EL (cell line): ENCODE measurements at places on chromosomes 6 and 20.

DNA sequence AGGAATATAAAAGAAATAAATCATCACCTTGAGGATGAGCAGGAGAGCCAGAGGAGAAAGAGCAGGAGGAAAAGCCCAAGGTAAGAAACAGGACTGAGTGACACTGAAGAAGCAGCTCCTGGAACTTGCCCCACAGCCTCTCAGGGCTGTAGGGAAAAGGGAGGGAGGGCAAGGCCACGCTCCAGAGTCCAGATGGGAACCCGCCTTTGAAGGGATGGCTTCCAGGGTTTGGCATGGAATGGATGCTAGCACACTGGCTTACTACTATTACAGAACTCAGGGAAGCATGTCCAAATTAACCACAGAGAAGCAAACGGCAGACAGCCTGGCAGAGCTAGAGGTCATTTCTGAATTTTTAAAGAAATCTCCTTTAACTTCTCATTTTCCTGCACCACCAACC, 26.8 kb downstream of the RALGAPA2 start:
- DNase-seq, result no peak

DNA sequence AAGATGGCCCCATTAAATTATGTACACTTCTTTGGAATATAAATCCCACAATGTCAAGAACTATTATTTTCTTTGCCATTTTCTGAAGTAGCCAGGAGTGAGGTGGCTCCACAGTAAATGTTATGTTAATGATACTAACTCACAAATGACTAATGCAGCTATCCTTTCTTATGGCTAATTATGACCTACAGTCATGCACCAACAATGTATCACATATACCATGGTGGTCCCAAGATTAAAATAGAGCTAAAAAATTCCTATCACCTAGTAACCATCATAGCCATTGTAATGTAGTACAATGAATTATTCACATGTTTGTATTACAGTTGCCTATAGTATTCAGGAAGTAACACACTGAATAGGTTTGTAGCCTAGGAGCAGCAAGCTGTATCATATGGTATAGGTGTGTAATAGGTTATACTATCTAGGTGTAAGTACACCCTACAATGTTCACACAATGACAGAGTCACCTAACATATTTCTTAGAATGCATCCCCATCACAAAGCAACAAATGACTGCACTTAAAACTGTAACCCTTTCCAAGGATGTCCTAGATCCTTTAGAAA, 15.3 kb downstream of the ECHDC1 start:
- peak; percentile 71 for DNase-seq

DNA sequence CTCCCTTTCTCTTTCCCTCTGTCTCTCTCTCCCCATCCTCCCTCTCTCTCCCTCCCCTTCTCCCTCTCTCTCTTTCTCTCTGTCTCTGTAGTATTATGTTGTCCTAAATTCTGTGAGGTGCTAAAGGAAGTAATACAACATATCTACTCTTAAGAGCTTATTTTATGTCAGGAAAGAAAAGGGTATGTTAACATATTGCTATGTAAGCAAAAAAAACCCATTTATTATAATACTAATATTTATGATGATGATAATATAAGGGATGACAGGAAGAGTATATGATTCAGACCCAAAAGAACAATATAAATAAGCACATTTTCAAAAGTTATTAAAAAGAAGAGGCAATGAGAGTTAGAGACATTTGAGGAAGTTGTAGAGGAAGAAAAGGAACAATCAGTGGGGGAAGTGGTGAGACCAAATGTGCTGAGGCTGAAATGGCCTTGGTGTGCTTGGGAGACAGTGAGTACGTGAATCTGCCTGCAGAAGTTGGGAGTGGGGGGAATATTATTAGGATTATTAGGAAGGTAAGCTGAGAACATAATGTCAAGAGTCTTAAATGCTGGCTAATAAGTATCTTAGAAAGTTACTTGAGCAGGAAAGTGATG, 303.6 kb upstream of the FERMT1 start:
- no peak for DNase-seq

DNA sequence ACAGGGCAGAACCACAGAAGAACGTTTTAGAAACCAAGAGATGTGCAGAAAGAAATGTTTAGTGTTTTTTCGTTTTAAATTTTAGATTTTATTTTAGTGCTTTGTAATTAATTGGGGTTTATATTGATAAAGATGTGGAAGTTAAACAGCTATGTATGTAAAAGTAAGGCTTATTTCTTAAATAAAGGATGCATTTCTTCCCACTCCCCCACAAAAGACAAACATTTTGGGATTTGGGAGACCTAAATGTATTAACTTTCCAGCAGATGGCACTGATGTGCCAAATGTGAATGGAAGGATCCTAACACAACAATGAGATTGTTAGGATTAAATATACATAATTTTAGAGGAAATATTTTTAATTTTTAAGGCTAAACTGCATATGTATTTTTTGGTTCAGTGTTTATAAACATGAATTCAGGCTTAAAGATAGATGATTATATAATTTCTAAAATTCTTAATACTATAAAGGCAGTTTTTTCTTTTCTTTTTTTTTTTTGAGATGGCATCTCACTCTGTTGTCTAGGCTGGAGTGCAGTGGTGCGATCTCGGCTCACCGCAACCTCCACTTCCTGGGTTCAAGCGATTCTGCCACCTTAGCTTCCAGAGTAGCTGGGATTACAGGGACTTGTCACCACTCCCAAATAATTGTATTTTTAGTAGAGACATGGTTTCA, 12.0 kb downstream of the PFDN4 start:
- peak; percentile 35 for DNase-seq

- DNase-seq, result no peak
Observed at GRCh38 chr20:36155629-36155971, 1.1 kb downstream of the EPB41L1 start.

- DNase-seq, result no peak
Observed at GRCh38 chr6:137810554-137811120, 56.4 kb upstream of the TNFAIP3 start.

GRCh38 chr6:146339716-146340115, 203.9 kb upstream of the RAB32 start:
- DNase-seq, result peak; percentile 5

DNA sequence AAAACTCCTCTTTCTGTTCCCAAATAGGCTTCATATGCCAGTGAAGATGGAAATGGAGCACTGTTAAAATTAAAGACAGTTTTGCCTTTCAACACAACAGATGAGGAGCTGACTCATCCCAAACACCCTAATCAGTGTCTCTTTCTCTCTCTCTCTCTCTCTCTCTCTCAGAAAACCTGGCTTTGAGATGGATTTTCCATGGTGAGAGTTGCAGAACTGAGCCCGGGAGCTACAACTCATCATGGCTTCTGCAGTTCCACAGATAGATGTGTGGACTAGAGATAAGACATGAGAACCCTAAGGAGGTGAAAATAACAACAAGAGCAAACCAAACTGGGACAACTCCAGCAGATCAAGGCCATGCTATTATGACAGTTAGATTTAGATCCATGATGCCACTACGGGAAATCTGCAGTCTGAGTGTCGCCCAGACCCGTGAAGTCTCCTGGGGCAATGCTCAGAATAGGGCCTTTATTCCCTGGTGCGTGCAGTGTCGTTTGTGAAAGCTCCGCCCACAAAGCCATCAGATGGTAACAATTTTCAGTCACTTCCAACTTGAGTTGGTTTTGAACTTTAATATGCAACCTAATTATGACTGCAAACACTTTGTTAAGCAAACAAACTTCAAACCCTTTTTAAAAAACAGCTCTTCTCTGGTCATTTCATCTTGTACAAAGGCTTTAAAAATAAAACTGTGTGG, 338.2 kb upstream of the PREP start:
- DNase-seq, result no peak

DNA sequence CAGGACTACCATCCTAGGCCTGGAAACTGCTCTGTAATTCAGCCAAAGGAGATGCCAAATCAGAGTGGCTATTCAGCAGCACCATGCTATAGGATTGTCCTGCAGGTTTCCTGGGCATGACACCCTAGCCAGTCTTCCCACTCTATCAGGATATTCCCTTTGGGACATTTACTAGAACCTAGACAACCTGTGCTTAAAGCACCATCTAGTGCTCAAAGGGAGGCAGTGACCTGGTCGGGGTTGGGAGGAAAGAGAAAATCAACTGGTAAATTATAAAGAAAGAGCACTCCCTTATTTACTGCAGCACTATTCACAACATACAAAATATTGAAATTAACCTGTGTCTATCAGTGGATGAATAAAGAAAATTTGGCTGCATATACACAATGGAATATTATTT, 67.2 kb upstream of the SMLR1 start:
- peak; percentile 63 for DNase-seq

GRCh38 chr6:107642095-107642860, 152.4 kb downstream of the SOBP start:
- no peak for DNase-seq

DNA sequence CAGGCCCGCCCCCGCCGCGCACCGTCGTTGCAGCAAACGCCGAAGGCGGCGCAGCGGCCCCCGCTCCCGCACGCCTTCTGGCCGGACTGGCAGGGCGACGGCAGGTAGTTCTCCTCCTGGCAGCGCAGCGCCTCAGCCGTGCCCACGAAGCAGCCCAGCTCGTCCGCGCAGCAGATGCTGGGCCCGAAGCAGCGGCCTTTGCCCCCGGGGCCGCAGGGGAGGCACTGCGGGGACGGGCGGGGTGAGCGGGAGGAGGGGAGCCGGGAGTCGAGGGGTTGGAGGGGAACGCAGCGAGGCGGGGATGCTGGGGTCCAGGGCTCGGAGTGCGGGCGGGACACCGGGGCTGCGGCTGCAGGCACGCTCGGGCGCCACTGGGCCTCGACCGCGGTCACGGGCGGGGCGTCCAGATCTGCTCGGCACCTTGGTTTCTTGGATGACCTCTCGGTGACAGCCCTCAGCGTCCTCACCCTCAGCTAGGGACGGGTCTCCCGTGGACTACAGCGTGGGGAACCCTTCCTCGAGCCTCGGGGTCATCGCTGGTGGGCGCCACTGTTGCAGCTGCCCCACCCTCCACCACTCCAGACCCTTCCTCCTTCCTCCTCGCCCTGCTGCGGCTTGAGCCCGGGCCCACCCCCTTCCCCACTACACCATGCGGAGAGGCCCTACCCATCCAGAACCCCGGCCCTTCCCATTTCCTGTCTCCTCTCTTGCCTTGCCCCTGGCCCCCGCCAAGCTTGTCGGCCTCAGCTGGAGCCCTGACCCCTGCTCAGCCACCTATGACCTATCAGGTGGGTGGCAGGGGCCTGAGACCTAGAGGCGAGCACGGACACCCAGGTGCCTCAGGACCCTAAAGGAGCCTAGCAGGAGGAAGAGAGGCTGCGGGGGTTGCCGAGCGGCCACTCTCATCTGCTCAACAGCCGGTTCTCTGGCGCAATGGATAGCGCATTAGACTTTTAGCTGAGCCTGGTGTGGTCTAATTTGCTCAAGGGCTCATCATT, 1.3 kb downstream of the AVP start:
- DNase-seq, result no peak

DNA sequence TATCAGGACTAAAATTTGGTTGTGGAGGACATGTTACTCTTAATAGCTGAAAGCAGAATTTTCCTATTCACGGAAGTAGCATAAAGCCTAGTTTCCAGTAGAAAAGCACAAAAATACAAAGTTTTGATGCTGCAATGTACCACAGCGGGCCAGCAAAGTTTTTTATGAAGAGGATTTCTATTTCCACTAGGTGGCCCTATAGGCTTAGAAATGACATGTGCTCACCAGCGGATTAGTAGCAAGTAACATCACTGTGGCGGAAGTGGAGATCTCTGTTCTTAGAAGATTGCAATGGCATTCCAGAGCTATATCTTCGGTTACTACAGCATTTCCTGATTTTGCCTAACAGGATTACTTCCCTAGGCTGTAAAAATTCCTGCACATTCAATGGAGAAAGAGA, 1219.0 kb upstream of the EYS start:
- DNase-seq, result no peak

DNA sequence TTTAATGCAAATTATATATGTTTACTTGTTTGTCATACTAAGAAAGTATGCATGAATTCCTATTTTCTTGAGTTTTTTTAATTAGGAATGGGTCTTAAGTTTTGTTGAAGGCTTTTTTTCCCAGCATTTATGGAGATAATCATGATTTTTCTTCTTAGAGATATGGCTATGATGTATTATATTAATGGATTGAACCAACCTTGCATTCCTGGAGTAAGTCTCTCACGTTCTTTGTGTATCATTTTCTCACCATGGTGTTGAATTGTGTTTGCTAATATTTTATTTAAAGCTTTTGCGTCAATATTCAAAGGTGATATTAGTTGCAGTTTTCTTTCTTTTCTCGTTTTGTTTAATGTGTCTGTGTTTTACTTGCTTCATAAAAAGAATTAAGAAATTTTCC, 48.4 kb upstream of the SLC35D3 start:
- no peak for DNase-seq

GRCh38 chr20:59955131-59955796, 3.0 kb upstream of the CDH26 start:
- no peak for DNase-seq

GRCh38 chr6:163536770-163537169, 122.3 kb downstream of the QKI start:
- peak; percentile 57 for DNase-seq

GRCh38 chr6:9140172-9140571, 704.8 kb upstream of the SLC35B3 start:
- no peak for DNase-seq

DNA sequence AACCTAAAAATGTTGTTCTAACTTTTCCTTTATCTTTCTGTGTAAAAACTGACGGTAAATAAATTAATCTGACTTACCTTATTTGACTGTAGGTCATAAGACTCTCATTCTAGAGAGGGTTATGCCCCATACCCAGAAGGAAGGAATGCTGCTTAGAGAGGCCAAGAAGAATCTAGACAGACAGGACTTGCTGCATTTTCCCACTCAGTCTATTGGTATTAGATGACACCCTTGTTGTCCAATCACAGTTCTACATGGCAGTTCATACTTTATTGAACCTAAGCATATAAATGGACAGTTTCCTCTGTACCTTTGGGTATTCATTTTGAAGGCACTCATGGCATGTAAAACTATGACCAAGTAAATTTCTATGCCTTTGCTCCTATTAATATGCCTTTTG, 359.6 kb upstream of the ID4 start:
- no peak for DNase-seq

GRCh38 chr20:51412951-51413481, 129.5 kb downstream of the NFATC2 start:
- no peak for DNase-seq

DNA sequence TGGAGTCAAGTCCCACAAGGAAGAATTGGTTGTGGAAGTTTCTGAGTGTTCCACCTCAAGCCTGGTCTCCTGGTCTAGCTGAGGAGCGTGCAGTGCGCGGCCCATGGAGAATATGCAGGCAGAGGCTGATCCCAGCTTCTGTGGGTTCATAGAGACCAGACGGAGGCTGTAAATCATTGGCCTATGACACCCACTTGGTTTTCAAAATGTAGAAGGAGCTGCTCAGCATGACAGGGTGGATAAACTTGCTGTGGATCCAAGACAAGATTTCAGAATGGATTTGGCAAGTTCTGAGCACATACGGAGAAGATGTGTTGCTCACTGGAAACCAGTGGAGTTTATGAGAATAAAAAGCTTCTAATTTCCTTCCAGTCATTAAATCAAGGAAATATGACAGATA, 744 bp downstream of the KIF25 start:
- DNase-seq, result no peak

DNA sequence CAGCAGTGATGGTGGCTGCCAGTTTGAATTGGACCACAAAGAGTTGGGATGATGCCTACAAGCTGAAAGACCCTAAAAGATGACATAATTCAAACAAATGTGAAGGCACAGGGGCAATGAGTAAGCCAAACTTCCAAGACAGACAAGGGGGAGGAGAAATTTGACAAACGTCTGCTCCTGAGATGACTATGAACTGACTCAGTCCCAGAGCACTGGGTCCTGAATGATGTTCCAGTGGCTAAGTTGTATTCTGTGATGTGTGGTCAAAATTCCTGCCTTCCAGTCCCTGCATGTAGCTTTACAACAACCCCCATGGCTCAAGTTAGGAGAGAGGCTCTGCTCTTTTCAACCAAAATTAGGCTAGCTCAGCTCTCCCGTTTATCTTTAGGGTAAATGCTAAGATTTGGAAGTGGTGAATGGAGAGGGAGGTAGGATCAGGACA, 86.1 kb upstream of the SIRPA start:
- peak; percentile 93 for DNase-seq
